ENCODE measurements at places on chromosomes 4 and X.

GRCh38 chrX:81255876-81256275 is 54.0 kb downstream of the SH3BGRL start:
- no peak for DNase-seq

DNA sequence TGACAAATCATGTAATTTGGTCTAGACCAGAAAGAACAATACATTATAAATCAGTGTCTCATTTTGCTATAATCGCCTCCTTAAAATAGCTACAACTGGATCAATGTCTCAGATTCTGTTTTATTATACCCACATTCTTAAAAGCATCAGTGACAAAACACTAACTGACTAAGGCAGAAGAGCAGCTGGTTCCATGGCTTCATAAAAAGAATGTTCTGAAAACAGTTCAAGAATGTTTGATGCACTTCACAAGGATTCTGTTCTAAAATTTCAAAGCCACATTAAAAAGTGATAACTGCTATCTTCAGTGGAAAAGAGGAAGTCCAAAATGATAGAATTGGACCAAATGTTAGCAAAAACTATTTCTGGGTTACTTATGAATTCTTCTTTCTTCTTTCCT is 69.8 kb downstream of the COL25A1 start:
- DNase-seq = no peak

DNA sequence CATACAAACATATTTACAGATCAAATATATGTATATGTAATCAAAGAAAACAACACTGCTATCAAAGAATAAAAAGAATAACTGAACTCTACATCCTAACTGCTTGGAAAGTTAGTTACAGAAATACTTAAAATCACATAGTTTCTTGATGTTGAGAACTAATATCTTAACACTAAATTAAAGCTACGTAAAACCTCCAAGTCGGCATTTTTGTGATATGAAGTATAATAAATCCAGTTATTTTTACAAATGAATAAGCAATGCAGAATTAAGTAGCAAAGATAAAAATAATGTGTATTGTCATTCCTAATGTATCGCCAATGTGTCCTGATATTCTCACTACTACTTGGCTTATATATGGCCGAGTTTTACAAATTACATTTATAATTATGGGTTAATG is 68.4 kb downstream of the JADE1 start:
- no peak for DNase-seq

GRCh38 chr4:53059256-53059655 is 197.1 kb downstream of the RASL11B start:
- DNase-seq = no peak

DNA sequence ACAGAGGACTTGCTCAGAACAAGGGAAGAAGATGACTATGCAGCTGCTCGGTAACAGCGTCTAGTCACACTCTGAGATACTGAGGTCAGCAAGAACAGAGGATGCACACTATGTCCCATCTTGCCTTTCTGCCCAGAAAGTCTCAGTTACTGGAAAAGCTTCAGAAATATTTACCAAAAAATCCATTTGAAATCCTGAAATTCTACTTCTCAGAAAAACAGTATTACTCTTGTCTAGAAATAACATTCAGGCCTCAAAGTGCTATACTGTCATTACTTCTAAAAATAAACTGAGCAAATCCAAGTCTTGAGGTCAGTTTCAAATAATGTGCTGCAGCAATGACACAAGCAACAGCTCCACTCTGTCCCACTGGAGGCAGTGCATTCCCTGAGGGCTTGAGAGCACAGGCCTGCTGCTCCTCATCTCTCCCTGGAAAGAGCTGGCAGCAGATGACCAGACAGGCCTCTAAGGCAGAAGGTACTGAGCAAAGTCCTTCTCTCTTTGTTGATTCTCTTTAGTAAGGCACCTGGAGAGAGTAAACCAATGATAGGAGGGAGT is 76.9 kb downstream of the CAMK2D start:
- DNase-seq = no peak

DNA sequence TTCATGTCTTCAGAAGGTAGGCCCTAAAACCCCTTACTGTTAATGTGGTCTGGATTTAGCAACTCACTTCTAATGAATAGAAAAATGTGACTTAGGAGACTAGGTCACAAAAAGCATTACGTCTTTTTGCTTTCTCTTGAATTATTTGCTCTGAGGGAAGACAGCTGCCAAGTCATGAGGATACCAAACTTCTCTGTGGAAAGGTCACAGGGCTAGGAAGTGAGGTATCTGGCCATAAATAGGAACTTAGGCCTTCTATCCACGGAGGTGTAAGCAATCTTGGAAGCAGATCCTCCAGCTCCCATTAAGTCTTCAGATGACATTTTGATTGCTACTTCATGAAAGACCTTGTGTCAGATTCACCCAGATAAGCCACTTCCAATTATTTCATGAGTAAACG is 120.6 kb downstream of the JADE1 start:
- DNase-seq = no peak

GRCh38 chr4:156775813-156776212 is 195.8 kb downstream of the PDGFC start:
- no peak for DNase-seq

GRCh38 chr4:26573389-26573794 is 10.5 kb upstream of the TBC1D19 start:
- DNase-seq = no peak

DNA sequence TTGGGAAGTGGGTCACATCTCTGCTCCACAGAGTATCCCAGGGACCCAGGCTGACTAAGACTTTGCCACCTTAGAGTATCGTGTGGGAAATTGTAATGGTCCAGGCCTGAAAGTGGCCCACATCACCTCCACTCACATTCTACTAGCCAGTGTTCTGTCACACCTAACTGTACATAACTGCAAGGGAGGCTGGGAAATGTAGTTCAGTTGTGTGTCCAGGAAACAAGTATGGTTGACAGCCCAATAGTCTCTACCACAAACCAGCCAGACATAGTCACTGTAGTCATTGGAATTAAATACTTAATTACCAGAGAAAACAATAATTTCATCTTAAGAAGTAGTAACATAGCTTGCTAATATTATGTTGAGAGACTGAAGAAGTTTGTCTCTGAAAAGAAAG is 233.4 kb upstream of the S100G start:
- no peak for DNase-seq

DNA sequence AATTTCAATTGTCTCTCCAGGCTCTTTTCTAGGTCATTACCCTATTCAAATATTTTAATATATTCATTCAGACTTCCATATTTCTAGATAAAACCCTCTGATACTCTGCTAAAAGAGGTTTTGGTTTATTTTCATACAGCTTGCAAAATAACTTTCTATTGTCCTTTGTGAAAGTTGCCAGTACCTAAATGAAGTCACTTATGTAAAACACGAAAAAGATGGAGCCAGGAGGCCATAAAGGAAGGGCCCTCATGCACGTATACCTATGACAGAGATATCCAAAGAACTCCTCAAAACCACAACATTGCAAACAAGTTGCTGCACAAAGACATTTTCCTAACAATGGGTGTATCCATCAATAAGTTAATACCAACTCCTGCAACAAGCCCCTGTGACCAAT is 25.7 kb upstream of the ELOVL6 start:
- DNase-seq = no peak

- no peak for DNase-seq
Measured at GRCh38 chrX:37786624-37787422, 7.0 kb downstream of the CYBB start.

GRCh38 chr4:10005632-10006031 is 15.7 kb downstream of the SLC2A9 start:
- DNase-seq = no peak

- no peak for DNase-seq
Measured at GRCh38 chrX:154593201-154593600, 8.3 kb downstream of the CTAG1A start.

GRCh38 chrX:38878641-38879340 is 77.5 kb downstream of the MID1IP1 start:
- DNase-seq = no peak

GRCh38 chr4:184039963-184040383 is 134.9 kb downstream of the STOX2 start:
- no peak for DNase-seq

DNA sequence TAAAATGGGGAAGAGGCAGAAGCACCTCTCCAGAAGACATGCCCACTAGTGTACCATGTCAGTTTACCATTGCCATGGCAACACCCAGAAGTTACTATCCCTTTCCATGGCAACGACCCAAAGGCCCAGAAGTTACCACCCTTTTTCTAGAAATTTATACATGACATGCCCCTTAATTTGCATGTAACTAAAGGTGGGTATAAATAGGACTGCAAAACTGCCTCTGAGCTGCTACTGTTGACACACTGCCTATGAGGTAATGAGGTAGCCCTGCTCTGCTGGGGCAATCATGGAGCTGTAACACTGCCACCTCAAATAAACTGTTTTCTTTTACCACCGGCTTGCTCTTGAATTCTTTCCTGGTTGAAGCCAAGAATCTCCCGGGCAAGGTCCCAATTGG is 13.9 kb upstream of the BEX4 start:
- no peak for DNase-seq

- no peak for DNase-seq
Measured at GRCh38 chr4:87117051-87117731, 103.2 kb downstream of the KLHL8 start.

- no peak for DNase-seq
Measured at GRCh38 chr4:186021461-186022167, 47.3 kb upstream of the TLR3 start.

DNA sequence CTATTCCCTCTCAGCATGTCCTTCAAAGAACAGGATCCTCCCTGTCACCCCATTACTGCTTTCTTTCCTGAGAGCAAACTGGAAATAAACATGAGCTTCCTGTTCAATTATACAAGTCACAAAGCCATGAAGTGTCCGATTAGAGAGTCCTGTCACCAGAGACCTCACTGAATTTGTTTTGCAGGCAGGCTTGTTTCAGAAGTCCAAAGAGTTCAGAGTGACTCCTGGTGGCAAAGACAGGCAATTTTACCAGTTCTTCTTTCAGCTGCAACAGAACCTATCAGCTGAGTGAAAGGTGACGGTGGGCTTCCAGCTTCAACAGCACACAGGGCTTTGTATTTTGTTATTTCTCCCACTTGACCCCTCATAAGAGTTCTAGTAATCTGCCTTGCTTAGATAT is 6.4 kb downstream of the ELK1 start:
- no peak for DNase-seq

GRCh38 chr4:115918149-115918548 is 804.7 kb upstream of the NDST4 start:
- DNase-seq = no peak

GRCh38 chr4:47531241-47531953 is 46.3 kb downstream of the ATP10D start:
- peak; percentile 5 for DNase-seq

DNA sequence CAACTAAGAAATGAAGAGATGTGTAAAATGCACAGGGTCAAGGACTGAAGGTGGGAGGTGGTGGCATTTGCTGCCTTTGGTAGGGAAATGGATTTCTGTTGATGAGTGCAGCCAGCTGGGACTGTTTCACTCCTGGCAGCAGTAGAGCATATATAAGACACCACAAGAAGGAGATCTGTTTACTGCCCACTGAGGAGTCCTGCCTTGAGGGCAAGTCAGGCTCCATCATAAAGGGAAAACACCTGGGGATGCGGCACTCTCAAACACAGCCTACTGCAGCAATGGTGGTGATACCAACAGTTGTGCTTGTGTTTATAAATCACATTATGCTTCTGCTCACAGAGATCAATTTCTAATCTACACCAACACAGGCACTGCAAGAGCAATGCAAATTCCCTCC is 222.1 kb downstream of the TACR3 start:
- DNase-seq = no peak

DNA sequence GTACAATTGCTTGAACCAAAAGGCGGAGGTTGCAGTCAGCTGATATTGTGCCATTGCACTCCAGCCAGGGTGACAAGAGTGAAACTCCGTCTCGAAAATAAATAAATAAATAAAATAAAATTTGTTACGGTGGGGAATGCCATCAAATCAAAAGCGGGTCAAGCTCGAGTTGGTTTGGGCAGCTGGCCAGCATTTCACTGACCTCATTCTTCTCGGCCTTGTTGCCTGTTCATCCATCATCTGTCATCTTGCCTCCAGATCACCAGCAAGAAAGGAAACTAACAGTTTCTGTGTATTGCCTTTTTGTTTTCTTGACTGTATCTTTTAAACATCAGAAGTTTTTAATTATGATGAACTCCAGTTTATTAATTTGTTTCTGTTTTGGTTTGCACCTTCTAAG is 31.5 kb upstream of the KLHL2 start:
- no peak for DNase-seq

- DNase-seq = no peak
Measured at GRCh38 chrX:1361275-1361674, 24.7 kb downstream of the IL3RA start.

Measured in stimulated activated CD4-positive, alpha-beta T cell treated with anti-CD3 and anti-CD28 coated beads, Interleukin-1b, Interleukin-23, amount 100 ng/mL, for 24 hours (primary cell).